ENCODE measurements at places on chromosomes 1 and 21. TPM values are rescaled to one million over a fixed set of nuclear protein-coding genes. Genes with fewer than 3 reads are reported as not detected.

The TMPRSS15 gene
- not detected for polyA plus RNA-seq

The SMIM1 gene
- 0.57 TPM for polyA plus RNA-seq

The EPHA2 gene
- 8.0 TPM for polyA plus RNA-seq

GRCh38 chr21:36966821-36967768 is 626 bp upstream of the HLCS start:
- DNase-seq = no peak

DNA sequence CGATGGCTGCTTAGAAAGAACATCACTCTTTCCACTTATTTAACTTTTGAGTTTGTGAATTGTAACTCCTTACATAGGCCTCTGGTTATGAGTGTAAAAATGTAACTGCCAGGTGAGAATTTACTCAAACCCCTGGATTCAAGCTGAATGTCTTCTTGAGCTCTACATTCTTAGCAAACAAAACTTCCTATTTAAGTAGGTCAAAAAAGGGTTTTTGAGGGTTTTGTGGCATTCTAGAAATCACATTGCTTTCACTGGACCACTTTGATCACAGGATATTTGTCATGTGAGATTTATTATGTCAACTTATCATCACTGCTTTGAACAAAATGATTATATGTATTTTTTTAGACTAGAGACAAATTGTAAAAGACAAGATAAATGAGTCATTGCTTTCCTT is 5.7 kb downstream of the IL23R start:
- no peak for DNase-seq
